ENCODE measurements at places on chromosomes 4 and X.
A peak's percentile ranks its signal among the peaks of the same experiment; 100 is the strongest.

DNA sequence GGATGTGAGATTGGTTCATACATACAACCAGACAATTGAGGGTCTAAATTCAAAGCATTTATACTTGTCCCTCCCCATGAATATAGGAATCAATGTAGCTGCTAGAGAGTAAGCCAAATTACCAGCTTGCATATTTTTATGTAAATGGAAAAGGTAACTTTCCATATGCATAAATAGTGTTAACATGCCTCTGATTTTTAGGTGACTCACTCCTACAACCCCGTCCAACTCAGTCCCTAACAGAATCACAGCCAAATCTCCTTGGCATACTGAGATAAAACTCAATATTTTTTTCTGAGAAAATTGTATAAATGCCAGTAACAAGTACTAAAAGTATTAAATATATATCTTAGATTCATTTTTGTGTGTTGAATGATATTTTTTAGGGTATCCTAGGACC is 67.2 kb downstream of the INPP4B start:
- DNase-seq, result peak; percentile 4

DNA sequence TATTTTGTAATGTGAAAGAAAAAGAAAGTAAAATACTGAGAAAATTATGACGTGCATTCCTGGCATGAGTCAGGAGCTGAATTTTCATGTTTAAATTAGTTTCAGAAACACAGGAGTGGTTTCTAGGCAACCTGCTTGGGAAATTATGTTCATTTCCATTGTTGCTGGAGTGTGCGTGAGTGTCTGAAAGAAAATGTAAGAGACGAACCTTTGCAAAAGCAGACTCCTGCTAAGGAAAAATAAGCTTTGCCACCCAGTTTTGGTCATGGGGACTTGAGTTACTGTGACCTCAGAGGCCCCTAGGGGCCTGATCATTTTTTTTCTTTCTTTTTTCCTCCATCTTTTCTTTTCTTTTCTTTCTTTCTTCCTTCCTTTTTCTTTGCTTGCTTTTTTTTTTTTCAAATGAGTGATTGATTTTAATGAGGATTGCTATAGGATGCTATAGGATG is 18.8 kb upstream of the CHRNA9 start:
- DNase-seq, result peak; percentile 90

DNA sequence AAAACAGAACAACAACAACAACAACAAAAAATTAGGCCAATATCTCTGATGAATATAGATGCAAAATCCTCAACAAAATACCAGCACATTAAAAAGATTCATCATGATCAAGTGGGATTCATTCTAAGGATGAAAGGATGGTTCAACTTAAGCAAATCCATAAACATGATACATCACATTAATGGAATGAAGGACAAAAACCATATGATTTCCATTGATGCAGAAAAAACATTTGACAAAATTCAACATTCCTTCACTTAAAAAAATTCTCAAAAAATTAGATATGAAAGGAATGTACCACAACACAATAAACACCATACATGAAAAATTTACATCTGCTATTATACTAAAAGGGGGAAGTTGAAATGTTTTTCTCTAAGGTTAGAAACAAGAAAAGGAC is 103.3 kb downstream of the IL15 start:
- peak; percentile 41 for DNase-seq

GRCh38 chrX:140477987-140478386 is 26.9 kb downstream of the SOX3 start:
- DNase-seq, result no peak

GRCh38 chrX:21645431-21645830 is 12.7 kb downstream of the KLHL34 start:
- DNase-seq, result no peak

DNA sequence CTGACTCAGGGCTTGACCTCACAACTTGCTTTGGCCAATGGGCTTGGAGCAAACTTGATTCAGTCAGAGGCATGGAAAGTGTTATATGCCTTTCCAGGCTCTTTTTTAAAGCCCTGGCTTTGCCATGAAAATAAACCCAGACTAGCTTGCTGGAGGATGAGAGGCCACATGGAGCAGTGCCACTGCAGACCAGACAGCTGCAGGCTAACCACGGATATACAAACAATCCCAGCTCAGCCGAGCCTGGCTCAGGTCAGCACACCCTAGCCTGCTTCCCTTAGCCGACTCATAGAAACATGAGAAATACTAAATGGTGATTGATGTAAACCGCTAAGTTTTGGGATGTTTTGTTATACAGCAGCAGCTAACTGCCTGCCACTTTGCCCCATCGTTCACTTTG is 345.1 kb downstream of the ARHGAP10 start:
- DNase-seq, result peak; percentile 19

DNA sequence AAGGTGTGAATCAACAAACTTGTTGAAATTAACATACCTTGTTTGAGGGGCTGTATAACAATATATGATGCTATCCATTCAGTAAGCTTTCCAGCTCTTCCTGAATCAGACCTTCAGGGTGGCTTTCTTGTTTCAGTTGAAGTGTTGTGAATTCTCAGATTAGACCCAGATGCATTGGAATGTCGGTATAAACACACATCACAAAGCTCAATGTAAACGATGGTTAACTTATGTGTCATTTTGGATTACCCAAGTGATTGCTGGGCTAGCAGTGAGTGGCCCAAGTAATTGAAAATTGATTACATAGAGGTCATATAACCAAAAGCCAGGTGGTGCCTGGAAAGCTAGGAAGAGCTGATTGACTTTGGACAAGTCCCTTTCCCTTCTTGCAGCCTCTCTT is 115.0 kb downstream of the SHROOM4 start:
- peak; percentile 29 for DNase-seq

GRCh38 chr4:158930639-158930972 is 161.8 kb downstream of the FNIP2 start:
- no peak for DNase-seq

- DNase-seq, result peak; percentile 56
Measured at GRCh38 chr4:65943076-65943475, 272.8 kb upstream of the EPHA5 start.

GRCh38 chr4:95190751-95191436 is 357.9 kb downstream of the UNC5C start:
- DNase-seq, result no peak

- no peak for DNase-seq
Measured at GRCh38 chrX:117713411-117713810, 403.2 kb downstream of the KLHL13 start.

GRCh38 chrX:7614616-7615015 is 228.4 kb upstream of the VCX start:
- DNase-seq, result no peak

GRCh38 chrX:120419463-120419862 is 49.6 kb downstream of the LAMP2 start:
- DNase-seq, result no peak

DNA sequence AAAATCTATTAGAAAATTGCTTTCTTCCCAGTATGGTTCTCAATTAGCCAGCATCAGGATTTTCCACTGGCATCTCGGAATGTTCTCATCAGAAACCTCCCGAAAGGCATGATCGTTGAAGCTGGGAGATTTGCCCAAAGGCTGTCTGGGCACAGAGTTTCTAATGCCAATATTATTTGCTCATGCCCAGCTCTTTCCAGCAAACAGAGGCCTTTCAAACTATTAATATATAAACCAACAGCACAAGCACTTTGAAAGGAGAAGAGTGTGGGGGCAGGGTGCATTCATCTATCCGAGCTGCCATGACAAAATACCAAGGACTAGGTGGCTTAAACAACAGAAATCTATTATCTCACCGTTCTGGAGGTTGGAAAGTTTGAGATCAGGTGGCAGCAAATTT is 88.3 kb upstream of the MSX1 start:
- no peak for DNase-seq

DNA sequence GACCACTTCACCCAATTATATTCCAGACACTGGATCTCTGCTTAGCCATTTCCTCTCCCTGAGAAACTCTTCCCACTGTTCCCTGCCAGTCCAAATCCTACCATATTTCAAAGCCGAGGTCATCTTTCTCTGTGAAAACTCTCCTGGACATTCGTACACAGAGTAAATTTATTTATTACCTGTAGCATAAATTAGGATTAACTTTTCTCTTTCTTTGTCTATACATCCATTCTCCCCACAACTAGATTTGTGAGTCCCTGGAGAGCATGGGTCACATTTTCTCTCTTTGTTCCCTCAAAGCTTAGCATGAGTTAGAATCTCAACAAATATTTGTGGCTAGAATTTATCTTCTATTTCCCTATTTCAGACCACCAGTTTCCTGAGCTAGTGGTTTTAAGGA is 27.8 kb upstream of the SMIM10 start:
- DNase-seq, result peak; percentile 55

DNA sequence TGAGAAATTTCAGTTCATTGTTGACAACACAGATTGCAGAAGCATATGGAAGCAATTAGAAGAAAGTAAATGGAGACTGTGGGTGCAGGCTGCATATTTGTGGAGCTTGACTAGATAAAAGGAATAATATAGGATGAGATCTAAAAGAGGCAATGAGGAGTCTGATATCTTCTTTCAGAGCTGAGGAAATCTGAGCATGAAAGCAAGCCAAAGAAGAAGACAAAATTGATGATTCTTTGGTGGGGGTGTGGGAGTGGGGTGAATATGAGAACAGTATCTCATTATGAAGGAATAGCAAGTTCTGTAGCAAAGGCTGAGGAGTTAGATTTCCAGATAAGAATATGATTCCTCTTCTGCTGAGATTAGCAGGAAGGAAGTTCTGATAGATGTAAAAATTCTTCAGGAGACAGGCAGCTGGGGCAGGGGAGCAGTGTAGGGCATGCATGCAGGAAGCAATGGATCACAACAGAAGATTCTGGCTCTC is 6.1 kb upstream of the PDHA2 start:
- peak; percentile 0 for DNase-seq

DNA sequence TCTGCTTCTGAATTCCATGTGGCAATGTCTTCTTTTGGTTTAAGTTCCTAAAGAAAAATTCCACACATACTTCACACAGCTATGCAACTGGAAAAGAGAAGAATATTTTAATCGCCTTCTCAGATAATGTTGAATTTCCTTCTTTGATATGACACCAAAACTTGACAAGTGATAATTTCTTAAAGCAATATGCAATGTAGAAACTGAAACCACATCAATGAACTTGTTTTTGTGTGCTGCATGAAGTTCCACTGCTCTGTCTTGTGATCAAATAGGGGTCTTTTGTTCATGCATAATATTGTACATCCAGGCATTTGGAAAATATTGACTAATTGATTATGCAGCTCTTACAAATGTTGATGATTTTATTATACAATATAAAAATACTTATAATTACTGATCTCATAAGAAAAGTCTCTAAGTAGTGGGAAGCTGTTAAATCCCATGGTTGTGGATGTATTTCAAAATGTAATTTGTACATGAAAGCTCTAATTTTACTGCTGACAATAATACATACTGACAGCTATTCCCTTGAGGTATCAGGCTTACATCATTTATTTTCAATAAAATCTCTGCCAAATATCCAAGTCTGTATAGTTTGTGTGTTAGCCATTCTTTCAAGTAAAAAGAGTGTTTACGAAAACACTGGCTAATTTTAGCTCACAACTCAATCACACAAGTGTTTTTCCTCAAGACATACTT is 56.5 kb downstream of the AGA start:
- DNase-seq, result no peak

DNA sequence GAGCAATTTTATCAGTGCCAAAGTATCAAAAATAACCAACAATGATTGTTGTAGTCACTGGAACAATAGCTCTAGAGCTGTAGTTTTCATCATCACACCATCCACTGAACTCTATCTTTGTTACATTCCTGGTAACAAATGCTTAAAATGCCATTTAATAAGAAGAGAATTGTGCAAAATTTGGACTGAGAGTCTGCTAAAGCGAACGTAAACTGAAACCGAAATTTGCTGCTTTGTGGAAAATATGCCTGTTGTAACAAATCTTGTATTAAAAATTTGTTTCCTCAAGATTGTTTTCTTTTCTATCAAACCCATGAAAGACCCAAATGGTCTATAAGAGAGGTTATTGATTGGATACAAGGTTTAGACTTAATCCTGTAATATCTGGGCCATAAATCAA is 109.3 kb upstream of the TECRL start:
- no peak for DNase-seq

GRCh38 chr4:144499777-144500176 is 146.2 kb upstream of the HHIP start:
- DNase-seq, result no peak

DNA sequence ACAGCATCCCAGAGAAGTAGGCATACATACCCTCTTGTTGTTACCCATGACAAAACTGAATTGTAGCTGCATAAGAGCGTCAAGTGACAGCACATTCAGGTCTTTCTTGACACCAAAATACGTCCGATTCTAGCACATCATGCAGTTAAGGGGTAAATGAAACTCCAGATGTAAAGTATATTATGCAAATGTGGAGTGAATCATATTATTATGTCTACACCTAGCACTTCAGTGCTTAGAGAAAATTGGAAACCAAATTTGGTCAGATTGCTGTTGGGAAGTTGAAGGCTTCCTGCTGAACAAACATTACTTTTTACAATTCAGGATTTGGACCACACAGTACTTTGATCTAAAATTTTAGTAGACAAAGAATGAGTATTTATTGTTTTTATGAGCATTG is 24.2 kb upstream of the LEF1 start:
- DNase-seq, result no peak

- no peak for DNase-seq
Measured at GRCh38 chr4:88320224-88320779, 35.9 kb upstream of the PPM1K start.

DNA sequence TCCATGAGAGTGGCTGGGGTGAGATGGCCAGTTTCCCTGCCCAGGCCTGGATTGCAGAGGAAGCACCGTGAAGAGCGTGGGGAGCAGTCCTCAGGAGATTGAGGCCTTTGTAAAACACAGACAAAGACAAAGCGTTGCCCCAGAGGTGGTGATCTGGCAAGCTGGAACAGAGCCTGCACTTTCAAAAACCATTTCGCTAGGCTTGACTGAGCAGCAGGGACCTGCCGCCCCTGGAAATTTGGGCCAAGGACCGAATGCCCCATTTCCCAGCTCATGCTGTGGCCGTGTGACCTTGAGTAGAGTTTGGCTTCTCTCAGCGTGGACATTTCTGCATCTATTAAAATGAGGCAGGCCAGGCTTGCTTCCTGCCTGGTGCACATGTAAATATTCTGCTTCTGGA is 381.4 kb downstream of the BCOR start:
- no peak for DNase-seq

- no peak for DNase-seq
Measured at GRCh38 chr4:75432683-75433082, 81.5 kb downstream of the RCHY1 start.

GRCh38 chr4:139913995-139914598 is 239.9 kb downstream of the MAML3 start:
- DNase-seq, result peak; percentile 82

GRCh38 chrX:31706466-31706865 is 634.6 kb upstream of the FTHL17 start:
- peak; percentile 29 for DNase-seq
